GDM1 (cell line): ENCODE measurements at places on chromosomes 5 and 9.

GRCh38 chr9:127253446-127253845 lies 11.1 kb upstream of the GARNL3 start:
- no peak for DNase-seq

DNA sequence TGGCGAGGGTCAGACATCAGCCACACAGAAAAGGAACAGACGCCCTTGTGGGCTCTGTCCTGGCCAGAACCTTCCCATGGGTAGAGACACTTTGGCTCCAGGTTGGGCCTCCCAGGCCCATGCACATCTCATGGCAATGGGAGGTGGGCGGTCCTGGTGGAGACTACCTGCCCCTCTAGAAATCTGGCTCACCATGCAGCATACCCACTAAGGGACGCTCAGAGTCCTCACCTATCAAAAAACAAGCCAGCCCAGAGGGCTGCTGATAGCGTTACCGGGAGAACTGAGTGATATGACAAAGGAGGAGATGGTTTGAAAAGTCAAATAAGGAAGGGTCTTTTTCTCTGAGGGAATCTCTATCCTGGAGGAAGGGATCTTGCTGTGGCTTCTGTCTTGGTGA lies 62.1 kb downstream of the C5orf15 start:
- DNase-seq: no peak

DNA sequence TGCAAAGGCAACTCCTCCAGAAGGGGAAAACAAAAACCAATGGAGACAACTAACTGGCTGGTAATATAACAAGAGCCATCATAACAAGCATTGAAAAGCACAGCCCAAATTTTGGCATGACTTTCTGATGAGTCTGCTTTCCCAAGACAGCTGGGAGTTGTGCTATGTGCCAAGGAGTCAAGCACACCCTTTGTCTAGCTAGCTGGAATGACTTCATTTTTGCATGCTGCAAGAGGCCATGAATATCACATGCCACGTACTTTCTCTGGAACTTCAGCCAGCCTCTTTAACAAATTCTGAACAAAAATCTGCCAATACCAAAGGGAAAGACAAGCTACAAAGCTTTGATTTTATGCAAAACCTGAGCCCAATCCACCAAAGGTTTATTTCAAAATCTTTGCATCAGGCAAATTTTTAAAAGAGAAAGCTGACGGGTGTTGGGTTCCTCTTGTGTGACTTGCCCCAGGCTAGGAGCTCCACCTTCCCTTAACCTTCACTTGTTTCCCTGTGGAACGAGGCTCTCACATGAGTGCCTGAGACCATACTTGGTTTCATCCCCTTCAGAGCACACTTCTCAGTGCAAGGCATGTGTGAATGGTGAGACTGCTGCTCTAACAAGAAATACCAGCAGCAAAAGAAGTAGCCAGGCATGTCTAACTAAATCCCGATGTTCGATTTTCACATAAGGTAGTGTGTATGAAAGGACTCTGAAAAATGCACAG lies 47.3 kb downstream of the S1PR3 start:
- no peak for DNase-seq

DNA sequence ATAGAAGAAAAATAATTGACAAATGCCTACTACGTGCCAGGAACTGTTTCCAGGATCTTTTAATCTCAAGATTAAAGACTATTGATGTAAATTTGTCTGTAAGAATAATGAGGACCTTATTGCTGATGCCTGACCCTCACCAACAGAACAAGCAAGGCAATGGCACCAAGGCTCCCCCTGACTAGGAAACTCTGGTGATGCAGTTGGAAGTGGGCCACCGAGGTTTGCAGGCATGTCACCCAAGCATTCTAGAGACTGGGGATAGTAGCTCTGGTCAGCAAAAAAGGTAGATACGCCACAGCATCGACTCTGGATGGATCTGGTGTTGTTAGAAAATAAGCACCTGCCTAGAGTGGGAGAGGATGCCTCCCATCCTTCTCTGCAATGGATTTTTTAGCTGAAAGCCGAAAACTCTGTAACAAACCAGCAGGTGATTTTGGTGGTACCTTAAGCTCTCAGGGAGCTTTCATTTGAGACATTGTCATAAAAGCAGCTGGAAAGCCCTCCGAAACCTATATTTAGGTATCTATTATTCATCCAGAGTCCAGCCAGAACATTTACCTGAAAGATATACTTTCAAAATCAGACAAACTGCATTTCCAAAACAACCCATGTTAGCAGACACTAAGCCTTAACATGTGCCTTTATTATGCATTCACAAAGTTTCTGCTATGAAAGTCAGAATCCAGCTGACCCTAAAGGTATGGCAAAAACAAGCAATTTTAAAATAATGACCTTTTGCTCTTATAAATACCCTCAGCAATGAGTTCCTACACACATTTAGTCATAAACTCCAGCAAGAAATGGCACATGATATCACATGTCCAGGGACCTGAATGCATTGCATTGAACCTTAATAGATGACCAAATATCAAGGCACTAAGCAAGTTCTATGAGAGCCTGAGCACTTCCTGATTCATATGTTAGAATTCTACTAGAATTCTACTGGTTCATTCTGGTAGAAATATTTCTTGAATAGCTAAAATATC lies 308.4 kb downstream of the PDE4D start:
- no peak for DNase-seq

- no peak for DNase-seq
Measured at GRCh38 chr5:177605667-177606066, 5.7 kb downstream of the B4GALT7 start.
